ENCODE measurements at places on chromosomes 1 and 21.
A peak's percentile ranks its signal among the peaks of the same experiment; 100 is the strongest.

GRCh38 chr1:39894884-39895495 is 6.7 kb downstream of the MYCL start:
- no peak for DNase-seq

DNA sequence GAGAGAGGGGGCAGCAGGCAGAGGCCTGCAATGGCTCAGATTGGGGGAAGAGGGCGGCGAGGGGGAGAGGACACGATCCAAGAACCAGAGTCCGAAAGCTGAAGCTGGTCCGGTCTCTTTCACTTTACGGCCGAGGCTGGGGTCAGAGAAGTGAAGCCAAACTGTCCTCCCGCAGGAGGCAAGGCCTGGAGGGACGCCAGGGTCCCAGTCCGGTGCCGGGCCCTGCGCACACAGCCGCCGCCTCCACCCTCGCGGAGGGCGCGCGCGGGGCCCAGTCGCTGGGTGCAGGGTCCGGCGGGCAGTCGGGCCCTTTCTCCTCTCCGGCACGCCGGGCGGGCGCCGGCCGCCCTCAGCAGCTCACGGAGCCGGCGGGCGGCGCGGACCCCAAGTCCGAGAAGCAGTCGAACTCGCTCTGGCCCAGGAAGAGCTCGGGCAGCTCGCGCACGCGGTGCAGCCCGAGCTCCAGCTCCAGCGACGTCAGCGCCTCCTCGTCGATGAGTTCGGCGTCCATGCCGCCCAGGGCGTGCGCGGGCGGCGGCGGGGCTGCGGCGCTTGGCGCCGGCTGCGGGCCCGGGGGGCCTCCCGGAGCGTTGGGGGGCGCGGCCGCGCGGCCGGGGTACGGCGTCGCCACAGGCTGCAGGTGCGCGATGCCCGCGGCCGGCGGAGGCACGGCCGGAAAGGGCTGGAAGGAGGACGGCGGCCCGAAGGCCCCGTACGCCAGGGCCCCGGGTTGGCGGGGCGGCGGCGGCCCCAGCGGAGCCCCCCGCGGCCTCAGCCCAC is 749 bp downstream of the CITED4 start:
- peak; percentile 53 for DNase-seq

GRCh38 chr1:1926886-1927660 is 8.0 kb upstream of the TMEM52 start:
- no peak for DNase-seq

DNA sequence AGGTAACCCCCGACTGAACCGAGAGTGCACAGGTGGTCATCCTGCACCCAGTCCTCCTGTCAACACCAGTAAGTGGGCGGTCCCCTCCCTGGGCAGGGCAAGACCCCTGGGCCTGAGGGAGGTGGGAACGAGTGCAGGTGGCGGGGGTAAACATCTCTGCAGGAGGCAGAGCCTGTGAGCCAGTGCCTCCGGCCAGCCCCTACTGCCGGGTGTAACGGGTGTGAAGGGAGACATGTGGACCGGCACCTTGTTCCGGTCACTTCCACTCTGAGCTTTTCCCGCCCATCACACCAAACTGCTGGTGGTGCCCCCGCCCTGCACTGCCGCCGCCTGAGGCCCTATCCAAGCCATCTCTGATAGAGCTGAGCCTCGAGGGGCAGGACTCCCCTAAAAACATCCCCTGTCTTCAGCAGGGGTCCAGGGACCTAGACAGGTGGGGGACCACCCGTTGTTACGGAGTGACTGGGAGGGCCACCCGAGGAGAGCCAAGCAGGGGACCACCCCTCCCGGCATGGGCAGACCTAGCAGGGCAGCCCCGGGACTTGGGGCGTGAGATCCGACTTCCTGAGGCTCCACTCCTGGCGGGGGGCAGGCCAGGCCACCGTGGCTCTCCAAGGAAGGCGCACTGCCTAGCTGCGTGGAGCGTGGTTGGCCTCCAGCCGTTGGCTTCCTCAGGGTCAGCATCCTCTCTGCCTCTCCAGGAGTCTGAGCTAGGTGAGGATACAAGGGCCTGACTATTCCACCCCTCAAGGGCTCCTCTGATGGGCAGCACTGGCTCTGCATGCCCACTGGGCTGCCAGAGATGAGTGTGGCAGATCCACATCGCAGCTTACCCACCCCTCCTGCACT is 43.8 kb upstream of the LBR start:
- DNase-seq: no peak

GRCh38 chr1:199170711-199171110 is 531.9 kb downstream of the PTPRC start:
- no peak for DNase-seq

DNA sequence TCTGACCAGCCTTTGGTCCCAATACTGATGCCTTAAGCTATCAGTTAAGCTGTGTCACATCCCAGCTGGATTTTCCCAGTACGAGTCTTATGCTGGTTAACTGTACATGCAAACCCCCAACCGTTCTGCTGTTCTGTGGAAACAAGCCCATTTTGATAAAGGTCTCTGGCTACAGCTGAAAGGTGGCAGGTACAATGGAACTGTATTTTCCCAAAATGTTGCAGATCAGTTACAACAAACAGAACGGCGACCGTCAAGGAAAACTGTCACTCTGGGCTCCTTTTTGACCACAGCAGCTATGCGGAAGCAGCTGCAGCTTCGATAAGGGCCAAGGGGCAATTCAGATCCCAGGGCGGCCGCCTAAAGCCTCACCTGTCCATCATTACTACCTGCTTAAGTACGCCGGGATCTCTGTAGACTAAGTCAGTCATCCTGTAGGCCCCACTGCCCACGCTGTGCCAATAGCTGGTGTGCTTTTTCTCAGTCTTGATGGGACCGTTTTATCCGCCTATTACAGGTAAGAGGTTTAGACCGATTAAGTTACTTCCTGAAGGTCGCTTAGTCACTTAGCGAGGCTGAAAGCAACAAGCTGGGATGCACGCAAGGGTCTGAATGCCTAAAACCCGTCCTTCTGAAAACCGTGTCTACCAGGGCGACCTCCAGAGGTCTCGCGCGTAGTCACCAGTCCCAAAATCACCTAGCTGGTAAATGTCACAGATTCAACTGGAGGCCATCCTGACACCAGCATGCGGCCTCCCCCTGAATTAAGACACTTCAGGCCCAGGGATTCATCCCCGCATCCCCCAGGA is 11.1 kb upstream of the RAB42 start:
- DNase-seq: peak; percentile 60

- no peak for DNase-seq
Observed at GRCh38 chr21:28705616-28706015, 287.1 kb downstream of the LTN1 start.

- DNase-seq: no peak
Observed at GRCh38 chr1:161848676-161849075, 82.6 kb downstream of the ATF6 start.

DNA sequence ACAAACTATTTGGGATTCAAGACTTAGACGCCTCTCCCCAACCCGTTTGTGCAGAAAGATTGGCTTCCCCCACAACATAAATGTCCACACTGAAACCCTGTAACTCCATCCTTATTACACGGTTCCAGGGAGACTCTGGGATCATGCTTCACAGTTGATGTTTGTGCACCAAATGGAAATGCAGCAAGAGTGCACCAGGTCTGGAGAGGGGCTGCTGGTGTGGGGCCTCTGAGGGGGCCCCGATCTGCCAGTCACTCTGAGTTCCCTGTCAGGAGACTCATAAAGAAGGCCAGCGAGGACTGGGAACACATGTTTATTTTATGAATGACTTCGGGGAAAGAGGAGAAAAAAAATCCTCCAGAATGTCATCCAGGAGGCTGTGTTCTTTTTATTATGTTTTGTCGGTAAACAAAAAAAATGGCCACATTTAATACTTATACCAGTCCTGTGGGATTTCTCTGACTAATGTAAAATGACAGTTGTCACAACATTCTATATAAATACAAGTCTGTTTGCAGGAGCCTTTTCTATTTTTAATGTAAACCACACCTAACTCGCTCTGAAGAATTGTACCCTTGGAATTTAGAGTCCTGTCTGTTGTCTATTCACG is 439.1 kb upstream of the VAMP3 start:
- DNase-seq: no peak

DNA sequence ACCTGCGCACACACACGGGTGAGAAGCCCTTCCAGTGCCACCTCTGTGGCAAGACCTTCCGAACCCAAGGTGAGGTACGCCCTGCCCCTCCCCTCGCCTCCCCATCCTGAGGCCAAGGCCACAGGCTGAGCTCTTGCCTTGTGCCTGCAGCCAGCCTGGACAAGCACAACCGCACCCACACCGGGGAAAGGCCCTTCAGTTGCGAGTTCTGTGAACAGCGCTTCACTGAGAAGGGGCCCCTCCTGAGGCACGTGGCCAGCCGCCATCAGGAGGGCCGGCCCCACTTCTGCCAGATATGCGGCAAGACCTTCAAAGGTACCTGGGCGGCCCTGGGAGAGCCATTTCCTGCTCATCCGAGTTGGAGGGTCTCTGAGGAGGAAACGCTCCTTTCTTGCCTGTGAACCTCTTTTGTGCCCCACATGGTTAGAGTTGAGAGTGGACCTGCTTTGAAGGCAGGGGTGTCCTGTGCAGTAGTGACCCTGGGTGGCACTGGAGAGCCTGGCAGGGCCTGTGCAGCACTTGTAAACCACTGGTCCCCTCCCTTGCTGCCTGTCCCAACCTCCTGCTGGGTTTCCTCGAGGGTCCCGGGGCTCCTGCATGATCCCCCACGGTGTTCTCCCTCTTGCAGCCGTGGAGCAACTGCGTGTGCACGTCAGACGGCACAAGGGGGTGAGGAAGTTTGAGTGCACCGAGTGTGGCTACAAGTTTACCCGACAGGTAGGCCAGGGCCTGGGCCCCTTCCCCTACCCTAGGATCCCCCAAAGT is 8.5 kb downstream of the ZBTB48 start:
- DNase-seq: no peak

DNA sequence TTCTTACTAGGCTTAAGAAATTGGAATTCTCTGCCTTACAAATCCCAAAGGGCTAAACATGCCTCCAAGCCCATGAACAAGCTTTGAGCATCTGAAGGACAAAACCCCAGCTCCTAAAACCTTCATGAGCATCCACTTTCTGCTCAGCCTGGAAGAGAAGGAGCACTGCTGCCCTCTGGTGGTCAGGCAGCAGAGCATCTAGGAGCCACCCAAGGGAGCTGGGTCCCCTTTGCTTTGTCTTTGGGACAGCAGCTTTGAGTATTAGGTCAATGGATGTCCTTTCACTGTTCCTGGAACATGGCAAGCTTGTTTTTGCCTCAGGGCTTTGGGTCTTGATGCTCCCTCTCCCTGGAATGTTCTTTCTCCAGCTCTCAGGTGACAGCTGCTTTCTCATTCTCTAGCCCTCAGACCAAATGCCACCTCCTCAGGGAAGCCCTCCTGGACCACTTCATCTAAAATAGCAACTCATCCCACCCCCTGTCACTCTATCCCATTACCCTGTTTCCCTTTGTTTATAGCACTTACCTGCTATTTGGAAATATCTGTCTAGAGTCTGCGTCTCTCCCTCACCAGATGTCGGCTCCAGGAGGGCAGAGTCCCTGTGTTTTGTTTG is 25.7 kb downstream of the RAB7B start:
- DNase-seq: peak; percentile 85

- no peak for DNase-seq
Observed at GRCh38 chr1:196098000-196098399, 510.2 kb downstream of the KCNT2 start.

DNA sequence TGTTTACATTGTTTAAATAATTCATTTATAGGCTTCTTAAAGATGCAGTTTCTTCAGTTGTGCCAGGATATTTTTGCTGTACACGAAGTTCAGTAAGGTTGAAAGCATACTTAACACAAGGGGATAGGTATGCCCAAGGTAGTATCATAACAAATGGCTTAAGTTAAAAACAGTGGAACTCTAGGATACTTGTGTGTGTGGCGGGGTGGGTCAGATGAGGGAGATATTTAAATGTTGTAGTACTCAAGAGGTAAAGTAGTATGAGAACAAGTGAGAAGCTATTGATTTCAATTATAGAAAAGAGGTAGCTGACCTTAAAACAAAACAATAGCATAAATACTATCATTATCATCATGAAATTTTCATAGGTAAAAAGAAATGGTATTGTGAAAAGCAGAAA is 6.2 kb downstream of the LRRC7 start:
- DNase-seq: no peak

GRCh38 chr1:201149400-201149799 is 4.9 kb downstream of the TMEM9 start:
- peak; percentile 7 for DNase-seq

DNA sequence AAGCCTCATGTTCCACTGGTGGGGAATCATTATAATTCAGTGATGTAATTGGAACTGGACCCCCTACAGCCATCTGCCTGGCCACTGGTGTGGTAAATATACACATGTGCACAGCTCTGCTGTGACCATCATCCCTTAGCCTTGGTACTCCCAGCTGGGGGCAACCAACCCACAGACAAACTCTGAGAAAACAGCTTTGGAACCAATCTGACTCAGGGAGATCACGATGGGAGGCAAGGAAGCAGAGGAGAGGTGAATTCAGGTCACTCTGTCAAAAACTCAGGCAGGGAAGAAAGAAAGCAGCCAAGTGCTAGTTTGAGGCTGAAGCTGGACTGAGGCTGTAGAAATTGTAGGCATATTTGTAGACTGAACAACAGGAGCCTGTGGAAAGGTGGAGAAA is 197.8 kb upstream of the GALNT2 start:
- no peak for DNase-seq

- no peak for DNase-seq
Observed at GRCh38 chr1:181257117-181257516, 168.6 kb downstream of the IER5 start.

GRCh38 chr1:232904131-232904530 is 46.3 kb upstream of the NTPCR start:
- DNase-seq: no peak

DNA sequence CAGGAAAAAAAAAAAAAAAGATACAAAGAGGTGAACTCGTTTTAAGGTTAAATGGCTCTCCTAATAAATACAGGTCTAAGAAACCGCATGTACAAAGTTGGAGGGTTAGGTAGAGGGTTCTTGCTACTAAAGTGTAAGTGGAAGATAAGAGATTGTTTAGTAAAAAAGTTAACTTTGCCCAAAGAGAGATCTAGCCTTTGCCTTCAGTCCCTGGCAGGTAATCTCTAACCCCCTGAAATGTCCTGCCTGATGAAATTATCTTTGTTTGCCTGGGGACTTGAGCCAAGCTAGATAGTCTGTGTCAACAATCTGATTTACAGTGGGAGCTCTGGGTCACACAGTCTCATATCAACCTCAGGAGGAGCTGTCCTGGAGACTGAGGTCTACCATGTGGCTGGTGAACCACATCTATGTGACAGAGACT is 57.6 kb downstream of the TRIM33 start:
- no peak for DNase-seq

DNA sequence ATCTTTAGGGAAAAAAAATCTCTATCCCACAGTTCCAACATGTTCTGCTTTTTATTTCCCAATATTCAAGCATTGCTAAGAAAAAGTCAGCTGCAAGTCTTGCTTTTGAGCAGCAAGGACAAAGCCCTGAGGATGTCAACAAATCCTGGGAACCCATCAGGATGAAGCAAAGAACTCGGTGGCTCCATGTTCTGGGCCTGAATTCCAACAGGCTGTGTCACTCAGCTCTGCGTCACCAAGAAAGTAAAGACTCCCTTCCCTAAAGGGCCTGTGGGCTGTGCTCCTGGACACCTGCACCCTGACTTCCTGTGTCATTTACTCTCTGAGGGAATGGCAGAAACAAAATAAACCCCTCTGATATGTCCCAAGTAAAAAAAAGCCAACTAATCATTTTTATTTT is 95.5 kb downstream of the TIAM1 start:
- DNase-seq: no peak

- no peak for DNase-seq
Observed at GRCh38 chr1:67041841-67042503, 12.0 kb downstream of the SLC35D1 start.

GRCh38 chr1:208103597-208104513 is 140.3 kb downstream of the PLXNA2 start:
- DNase-seq: no peak

GRCh38 chr1:114113411-114114184 is 40.1 kb downstream of the SYT6 start:
- DNase-seq: no peak

- no peak for DNase-seq
Observed at GRCh38 chr21:42535602-42536171, 22.0 kb downstream of the SLC37A1 start.

Data from stimulated activated CD4-positive, alpha-beta T cell treated with anti-CD3 and anti-CD28 coated beads, Interleukin-15, amount 100 ng/mL, for 24 hours (primary cell).